ENCODE measurements at places on chromosomes 12 and 14.
A peak's percentile ranks its signal among the peaks of the same experiment; 100 is the strongest.

- peak; percentile 86 for DNase-seq
Observed at GRCh38 chr12:7959701-7960121, 23.7 kb upstream of the SLC2A3 start.

- no peak for DNase-seq
Observed at GRCh38 chr12:24972078-24972477, 23.2 kb upstream of the BCAT1 start.

GRCh38 chr14:104803912-104804410 lies 3.1 kb downstream of the ZBTB42 start:
- no peak for DNase-seq

GRCh38 chr12:3976351-3976938 lies 103.2 kb upstream of the PARP11 start:
- no peak for DNase-seq

DNA sequence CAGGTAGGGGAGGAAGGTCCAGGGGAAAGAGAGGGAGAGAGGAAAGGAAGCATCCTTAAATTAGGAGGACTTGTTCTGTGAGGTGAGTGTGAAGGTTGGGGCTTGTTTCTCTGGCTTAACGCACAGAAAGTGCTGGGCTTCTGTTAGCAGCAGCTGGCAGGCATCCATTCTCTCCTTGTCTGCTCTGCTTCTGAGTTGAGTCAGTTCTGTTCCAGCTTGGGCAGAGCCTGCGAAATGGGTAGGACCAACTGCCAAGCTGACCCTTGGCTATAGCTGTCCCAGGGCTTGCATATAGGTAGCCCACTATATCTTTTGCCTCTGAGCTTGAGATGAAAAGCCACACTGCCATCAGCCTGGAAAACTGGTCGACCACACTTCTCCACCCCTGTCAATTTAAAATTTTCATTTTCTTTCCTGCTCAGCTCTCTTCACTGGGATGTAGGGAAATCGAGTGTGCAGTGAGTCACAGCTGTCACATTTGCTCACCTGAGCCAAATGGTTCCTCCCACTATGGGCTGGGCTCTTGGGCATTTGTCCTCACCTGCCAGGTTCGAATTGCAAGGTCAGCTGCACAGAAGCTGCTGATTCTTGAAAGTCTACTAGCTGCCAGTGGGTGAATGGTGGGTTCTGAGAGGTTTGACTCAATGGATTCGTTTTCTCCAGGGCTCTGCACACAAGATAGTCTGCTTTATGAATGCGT lies 256.4 kb upstream of the PWP1 start:
- peak; percentile 22 for DNase-seq

DNA sequence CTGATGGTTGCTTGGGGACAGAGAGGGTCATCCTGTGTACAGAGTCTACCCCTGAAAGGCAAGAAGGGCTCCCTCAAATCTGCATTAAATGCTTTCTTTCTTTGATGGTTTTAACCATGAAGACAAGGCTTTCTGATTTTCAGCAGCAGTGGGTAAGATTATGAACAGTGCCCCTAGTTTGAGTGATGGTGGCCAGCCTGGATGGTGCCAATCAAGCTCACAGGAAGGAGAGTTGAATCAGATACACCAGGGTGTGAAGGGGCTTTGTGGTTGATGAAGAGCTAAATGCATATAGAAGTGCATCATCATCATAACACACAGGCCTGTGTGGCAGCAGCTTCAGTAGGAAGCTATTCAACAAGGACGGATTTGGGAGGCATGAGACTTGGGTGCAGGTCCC lies 5.7 kb downstream of the KRT85 start:
- no peak for DNase-seq

- no peak for DNase-seq
Observed at GRCh38 chr14:68182492-68182891, 362.9 kb downstream of the RAD51B start.

GRCh38 chr14:51131516-51131915 lies 36.6 kb upstream of the TRIM9 start:
- DNase-seq, result no peak

DNA sequence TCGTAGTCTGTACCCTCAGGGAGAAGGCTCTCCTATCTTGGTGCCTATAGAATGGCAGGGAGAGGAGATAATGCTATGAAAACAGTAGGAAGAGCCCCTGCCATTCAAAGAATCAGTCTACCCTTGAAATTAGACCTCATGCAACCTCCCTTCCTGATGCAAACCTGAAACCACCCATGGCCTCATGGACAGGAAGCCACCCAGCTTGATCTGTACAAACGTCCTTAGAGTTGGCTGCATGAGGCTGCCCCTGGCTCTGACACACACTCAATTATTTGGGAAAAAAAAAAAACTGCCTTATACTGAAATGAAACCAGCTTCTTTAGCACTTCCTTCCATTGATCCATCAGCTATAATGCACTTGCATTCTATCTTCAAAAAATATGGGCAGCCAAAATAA lies 116.6 kb upstream of the BCL2L14 start:
- DNase-seq, result no peak

DNA sequence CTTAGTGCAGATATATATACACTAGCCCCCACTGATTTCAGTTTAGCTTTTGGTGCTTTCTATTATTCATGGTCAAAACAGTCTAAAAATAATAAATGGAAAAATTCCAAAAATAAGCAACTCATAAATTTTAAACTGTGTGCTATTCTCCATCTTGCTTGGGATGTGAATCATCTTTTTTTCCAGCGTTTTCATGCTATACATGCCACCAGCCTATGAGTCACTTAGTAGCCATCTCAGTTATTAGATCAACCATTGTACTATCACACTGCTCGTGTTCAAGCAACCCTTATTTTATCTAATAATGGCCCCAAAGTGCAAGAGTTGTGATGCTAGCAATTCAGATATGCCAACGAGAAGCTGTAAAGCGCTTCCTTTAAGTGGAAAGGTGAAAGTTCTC lies 73.9 kb upstream of the KRR1 start:
- no peak for DNase-seq

DNA sequence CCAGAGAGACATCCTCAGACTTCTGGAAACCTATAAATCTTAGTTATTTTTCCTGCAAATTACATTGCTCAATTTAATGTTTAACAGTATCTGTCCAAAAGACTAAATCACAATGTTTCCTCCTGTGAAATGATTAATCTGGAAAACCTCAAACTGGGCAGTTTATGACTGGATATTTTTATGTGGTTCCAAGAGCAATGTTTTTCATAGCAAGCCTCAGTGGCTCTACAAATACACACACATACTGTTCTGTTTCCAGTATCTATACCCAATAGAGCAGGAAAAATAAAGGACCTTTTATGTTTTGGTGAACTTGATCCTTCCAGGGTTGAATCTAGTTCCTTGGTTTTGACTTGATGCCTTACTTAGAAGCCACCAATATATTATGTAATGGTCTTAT lies 9.2 kb downstream of the NID2 start:
- DNase-seq, result no peak

GRCh38 chr12:52126605-52127578 lies 47.4 kb downstream of the SMIM41 start:
- DNase-seq, result peak; percentile 26

- no peak for DNase-seq
Observed at GRCh38 chr14:31596342-31597095, 35.3 kb downstream of the NUBPL start.

DNA sequence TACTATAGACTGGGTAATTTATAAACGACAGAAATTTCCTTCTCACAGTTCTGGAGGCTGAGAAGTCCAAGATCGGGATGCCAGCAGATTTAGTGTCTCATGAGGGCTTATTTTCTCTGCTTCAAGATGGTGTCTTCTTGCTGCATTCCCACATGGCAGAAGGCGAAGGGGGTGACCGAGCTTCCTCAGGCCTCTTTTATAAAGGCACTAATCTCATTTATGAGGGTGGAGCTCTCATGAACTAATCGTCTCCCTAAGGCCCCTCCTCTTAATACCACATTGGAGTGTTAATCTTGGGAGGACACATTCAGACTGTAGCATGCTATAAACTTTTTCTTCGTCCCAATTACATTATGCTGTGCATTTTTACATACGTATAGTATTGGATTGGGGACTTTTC lies 200.4 kb upstream of the ARHGAP5 start:
- no peak for DNase-seq
